ENCODE measurements at places on chromosomes 2 and 18.
A peak's percentile ranks its signal among the peaks of the same experiment; 100 is the strongest.

- no peak for DNase-seq
These were observed 879.0 kb downstream of the SLC4A3 start for GRCh38 chr2:220506466-220506865.

DNA sequence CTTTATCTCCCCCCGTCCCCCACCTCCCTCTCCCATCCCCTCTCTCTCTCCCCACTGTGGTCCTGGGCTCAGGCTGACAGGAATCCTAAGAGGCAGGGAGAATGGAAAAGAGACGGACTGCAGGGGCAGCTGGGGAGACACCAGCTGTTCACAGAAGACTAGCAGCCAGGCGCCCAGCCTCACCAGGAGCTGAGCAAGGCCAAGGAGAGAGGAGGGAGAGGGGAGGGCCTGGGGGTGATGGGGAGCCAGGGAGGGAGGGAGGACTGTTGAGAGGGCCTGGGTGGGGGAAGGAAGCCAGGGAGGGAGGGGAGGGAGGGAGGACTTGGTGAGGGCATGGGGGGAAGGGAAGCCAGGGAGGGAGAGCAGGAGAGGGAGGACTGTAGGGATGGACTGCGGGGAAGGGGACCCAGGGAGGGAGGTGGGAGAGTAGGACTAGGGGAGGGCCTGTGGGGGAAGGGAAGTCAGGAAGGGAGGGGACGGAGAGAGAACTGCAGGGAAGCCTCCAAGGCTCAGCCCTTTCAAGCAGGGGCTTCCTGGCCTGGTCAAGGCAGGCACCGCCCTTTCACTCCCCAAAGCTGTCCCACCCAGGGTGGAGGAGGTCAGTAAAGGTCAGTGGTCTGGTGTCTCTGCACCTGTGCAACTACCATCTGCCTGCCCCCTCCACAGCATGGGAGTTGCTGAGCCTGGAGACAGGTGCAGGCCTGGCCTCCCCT lies 517.7 kb upstream of the MYT1L start:
- no peak for DNase-seq

DNA sequence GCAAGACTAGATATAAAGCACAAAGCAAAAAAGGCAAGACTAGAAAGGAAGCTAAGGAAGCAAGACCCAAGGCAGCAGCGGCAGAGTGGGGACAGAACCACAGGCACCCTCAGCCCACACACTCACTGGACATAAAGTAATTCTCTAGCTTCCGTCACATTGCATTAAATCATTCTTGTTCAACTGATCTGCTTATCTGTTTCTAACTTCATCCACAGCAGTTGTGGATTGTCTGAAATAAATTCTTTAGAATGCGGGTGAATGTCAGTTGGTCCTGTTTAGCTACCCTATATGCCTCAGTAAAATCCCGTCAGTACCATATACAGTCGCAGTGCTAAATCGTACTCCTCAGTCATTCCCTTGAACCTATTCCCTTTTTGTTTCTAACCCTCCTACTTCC lies 183.2 kb upstream of the SLC39A10 start:
- DNase-seq = no peak

- DNase-seq = no peak
These were observed 68.7 kb upstream of the MC2R start for GRCh38 chr18:13984080-13984479.

- DNase-seq = no peak
These were observed 217.9 kb upstream of the PID1 start for GRCh38 chr2:229489016-229489415.

GRCh38 chr2:217160103-217160743 lies 300.4 kb upstream of the TNP1 start:
- no peak for DNase-seq

DNA sequence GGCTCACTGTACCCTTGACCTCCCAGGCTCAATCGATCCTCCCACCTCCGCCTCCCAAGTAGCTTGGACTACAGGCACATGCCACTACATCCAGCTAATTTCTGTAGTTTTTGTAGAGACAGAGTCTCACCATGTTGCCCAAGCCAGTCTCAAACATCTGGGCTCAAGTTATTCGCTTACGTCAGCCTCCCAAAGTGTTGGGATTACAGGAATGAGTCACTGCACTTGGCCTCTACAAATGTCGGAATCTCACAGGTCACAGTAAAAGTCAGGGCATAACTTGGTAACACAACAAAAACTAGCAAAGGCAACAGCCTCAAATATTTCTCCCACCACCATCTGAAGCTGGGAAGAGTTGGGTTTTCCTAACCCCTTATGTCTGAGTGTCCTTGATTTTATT lies 25.3 kb downstream of the SCG2 start:
- peak; percentile 19 for DNase-seq

DNA sequence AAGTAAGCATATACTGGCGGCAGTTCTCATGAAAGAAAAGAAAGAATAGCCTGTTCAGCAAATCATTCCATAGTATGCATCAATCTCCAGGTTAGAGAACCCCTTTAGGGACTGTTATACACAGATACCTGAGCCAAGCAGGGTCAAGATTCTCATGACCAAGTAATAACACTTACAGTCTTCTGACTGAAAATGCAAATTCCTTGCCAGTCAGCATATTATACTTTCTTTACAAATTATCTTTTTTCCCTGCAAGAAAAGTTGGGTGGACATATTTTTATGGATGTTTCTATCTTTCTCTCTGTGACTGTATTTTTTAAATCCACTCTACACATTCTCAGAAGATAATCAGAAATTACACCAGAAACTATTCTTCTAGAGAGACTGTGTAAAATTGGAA lies 120.4 kb upstream of the COL5A2 start:
- DNase-seq = no peak

DNA sequence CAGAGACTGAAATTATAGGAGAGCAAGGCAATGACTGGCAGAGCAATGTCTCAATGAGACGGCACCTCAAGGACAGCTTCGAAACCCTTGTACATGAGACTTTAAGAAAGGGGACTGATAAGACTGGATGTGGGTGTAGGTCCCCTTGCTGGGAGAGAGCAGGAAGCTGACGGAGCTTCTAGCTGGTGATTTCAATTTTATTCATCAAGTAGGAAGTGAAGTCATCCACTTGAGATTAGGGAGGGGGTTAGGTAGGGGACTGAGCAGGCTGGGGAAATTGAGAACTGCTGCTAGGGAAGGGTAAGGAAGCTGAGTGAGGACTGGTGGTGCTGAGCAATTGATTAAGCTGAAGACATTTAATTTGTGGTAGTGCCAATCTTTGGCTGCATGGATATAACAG lies 99.5 kb upstream of the ITGB6 start:
- no peak for DNase-seq

- no peak for DNase-seq
These were observed 80.7 kb downstream of the ARHGAP28 start for GRCh38 chr18:6810191-6810590.

GRCh38 chr18:78160961-78161656 lies 818.5 kb upstream of the SALL3 start:
- no peak for DNase-seq

DNA sequence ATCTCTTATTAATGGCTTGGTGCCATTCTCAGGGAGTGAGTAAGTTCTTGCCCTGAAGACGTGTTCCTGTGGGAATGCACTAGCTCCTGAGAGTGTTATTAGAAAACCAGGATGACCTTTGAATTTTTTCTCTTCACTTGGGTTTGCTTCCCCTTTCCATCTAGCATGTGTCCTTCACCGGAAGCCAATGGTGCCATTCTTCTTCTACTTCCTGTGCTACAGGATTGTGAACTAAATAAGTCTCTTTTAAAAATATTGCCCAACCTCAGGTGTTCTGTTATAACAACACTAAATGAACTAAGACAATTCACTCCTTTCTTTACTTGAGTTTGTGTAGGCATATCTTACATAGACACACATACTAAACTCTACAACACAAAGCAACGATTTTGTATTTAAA lies 447.0 kb downstream of the SOX11 start:
- no peak for DNase-seq

GRCh38 chr2:115529627-115530026 lies 1087.2 kb downstream of the DPP10 start:
- DNase-seq = no peak

GRCh38 chr2:933734-934295 lies 16.8 kb upstream of the SNTG2 start:
- DNase-seq = no peak

GRCh38 chr2:118348380-118349034 lies 260.2 kb downstream of the INSIG2 start:
- DNase-seq = no peak

DNA sequence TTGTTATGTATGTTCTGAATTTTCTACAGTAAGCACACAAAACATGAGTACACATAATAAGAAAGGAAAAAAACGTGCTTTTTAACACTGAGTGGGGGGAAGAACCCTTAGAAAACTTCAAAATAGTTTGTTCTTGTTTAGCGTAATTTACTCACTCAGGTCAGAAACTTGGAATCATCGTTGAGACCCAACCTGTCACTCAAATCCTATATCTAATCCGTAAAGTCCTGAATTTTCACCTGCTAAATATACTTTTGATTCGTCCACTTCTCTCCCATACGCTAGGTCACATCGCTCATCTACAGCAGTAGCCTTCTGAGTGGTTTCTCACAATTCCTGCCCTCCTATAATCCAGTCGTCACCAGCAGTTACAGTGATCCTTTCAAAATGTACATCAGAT lies 767 bp downstream of the TPRKB start:
- no peak for DNase-seq

- DNase-seq = peak; percentile 11
These were observed 17.4 kb downstream of the CNRIP1 start for GRCh38 chr2:68302281-68302875.

DNA sequence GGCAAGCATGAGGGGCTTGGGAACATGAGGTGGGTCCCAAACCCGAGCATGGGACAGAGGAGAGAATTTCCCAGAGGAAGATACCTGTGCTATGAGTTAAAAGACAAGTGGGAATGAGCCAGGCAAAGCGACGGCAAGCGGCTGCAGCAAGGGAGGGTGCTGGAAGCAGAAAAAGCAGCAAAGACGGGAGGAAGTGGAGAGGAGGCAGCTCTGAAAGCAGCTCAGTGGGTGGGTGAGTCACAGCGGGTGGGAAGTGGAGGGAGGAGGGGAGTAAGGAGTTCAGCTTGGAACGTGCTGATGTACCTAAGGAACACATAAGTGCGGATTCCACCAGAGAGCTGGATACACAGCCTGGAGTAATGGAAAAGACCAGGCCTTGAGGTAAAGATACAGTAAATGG lies 41.4 kb downstream of the THUMPD2 start:
- DNase-seq = peak; percentile 56

DNA sequence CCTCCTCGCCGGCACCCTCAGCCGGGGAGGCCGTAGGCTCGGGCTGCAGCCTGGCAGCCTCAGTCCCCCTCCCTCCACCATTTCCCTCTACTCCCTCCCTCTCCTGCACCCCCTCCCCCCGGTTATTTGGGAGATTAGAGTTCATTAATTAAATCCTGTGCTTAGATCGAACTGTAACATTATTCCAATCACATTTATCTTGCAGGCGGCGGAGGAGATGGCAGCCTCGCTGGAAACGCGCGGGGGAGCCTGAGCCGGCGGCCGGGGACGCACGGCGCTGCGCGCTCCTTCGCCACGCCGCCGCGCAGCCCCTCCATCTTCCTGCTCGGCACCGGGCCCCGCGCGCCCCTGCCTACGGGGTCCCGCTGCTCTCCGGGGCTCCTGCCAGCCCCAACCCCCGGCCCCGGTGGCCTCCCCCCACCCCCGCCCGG lies at the start of gene ST8SIA3:
Gene ST8SIA3, plus strand, starts transcription at position 287 of the 431 bp plus-strand sequence. CDS start 290 bp downstream, outside the sequence.
- DNase-seq = no peak

GRCh38 chr18:54774423-54774822 lies 53.9 kb upstream of the RAB27B start:
- DNase-seq = no peak

DNA sequence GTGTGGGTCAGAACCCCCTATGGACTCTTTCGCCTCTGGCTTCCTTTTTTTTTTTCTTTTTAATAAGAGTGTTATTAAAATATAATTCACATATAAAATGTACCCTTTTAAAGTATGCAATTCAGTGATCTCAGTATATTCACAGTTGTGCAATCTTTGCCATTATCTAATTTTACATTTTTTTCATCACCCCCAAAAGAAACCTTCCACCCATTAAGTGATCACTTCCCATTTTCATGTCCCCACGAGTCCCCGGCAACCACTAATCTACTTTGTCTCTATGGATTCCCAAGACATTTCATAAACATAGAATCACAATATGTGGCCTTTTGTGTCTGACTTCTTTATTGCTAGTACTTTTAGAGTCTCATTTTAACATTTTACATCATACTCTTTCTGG lies 38.7 kb upstream of the ANXA4 start:
- DNase-seq = no peak

- DNase-seq = peak; percentile 19
These were observed 27.2 kb downstream of the CLUL1 start for GRCh38 chr18:623761-624620.

- no peak for DNase-seq
These were observed 167.2 kb downstream of the TCF4 start for GRCh38 chr18:55420665-55421307.

GRCh38 chr2:86400321-86400720 lies 40.9 kb upstream of the KDM3A start:
- DNase-seq = no peak

DNA sequence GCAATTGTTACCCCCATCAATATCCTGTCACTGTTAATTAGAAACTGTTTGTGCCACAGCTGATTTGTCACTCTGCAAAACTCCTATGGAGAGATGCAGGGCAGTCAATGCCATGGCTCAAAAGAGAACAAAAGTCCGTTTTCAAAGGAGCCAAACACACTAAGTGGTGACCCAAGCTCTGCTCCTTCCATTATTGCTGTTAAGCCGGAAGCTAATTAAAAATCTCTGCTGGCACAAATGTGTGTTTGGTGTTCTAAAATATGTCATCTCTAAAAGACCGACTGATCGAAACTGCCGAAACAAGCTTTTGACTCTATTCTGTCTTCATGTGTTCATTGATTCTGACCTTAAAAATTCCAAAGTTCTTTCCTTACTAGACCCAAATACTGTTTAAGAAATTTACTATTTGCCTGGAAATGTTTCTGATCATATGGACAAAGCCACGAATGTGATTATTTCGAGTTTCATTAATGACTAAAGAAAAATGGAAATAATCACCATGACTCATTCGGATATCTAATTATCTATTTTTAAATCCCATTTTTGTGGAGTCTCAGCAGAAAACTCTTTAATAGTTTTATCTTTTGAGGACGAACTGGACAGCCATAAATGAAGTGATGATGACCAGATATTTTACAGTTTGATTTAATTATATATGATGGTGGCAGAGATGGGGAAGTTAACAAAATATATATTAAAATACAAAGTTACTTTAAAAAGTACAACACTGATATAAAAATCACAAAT lies 287.6 kb downstream of the SOCS6 start:
- DNase-seq = no peak

- no peak for DNase-seq
These were observed 297.2 kb upstream of the SLC14A2 start for GRCh38 chr18:45317948-45318640.

DNA sequence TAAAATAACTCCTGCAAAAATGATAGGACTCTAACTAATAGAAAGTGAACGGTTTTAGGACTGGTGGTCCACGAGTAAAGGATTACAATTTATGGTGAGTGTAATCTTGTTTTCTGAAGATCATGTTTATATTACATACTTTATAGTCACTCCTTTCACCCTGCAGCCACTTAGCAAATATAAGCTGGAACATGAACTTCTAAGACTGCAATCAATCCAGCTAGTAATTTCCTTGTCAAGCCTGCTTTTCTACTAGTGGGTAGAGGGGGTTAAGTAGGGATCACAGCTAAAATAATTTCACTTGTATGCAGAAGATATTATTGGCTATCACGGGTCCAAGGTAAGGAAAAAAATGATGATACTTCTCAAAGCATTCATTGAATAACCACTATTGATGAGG lies 125.5 kb upstream of the NETO1 start:
- DNase-seq = no peak

GRCh38 chr2:151422917-151423439 lies 13.3 kb downstream of the RIF1 start:
- no peak for DNase-seq

- DNase-seq = no peak
These were observed 24.3 kb downstream of the FHOD3 start for GRCh38 chr18:36321658-36322407.
